Urothelium cell line (cell line): ENCODE measurements at places on chromosomes 11 and 22.

DNA sequence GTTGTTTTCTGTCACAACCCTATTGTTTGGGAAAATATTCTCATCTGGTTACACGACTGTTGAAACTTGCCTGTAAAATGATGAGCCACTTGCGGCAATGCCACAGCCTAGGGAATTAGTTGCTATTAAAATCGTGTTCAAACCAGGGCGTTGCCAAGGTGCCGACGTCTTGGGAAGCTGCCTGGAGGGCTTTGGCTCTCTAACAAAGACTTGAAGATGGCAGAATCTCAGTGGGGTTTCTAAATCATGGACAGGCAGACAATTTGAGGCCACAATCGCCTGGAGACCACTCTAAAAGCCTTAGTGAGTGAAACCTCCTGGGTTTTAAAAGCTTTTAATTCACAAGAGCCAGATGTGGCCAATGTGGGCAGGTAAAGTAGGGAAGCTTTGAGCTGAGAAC lies 117.2 kb upstream of the BMAL1 start:
- DNase-seq: no peak

DNA sequence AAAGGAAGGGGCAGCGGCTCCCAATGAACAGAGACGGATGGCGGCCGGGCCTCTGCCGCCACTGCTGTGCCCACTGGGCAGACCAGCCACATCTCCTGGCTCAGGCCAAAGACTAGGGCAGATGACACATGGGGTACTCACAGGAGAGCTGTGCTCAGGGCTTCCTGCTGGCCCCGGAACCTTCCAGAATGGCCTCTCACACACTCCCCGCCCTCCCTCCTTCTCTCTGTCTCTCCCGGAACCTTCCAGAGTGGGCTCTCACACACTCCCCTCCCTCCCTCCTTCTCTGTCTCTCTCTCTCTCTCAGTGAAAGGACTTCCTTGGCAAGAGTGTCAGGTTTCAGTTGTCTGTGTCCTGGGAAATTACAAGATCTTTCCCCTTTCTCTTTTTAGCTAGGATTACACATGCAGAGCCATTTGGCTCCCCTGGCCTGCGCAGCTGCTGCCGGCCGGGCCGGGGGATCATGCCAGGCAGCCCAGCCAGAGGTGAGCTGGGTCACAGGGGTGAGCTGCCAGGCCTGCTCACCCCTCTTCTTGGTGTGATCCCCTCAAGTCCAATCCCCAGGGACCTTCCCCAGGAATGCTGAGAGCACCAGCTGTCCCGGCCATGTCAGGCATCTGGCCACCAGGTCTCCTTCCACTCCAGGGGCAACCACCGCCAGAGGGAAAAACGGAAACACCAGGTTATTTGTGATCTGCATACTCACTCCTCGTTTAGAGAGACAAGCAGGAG lies 45.3 kb upstream of the ADA2 start:
- no peak for DNase-seq

DNA sequence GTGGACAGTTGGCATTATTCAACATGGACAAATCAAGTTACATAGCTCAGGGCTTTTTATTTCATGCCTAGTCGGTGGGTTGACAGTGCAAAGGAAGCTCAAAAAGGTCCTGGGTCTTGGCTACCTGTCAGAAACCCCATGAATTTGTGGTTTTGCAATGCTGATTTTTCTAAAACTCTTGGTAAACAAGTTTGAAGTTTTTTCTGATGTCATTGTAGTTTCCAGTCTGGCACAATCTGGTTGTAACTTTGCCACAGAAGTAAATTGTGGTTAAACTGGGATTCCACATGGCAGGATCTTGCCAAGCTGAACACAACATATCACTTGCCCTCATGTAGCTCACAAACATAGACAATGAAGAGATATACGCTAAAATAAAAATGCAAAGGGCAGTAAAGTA lies 100.8 kb downstream of the EHF start:
- DNase-seq: no peak

DNA sequence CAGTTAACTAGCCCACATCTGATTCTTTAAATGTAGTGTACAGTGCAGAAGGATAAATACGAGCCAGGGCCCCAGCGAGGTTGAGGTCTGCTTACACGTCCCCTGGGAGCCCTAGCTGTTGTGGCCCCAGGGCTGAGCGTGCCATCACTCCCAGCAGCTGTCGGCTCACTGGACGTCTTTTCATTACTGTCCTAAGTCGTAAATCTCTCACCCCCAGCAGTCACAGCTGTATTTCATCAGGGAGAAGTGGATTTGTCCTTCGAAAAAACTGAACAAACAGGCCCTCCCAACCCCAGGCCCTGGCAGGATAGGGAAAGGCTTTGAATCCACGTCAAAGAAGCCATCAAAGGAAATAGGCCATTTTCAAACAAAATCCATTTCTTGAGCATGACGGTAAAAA lies 110.4 kb upstream of the CSNK2A3 start:
- no peak for DNase-seq

DNA sequence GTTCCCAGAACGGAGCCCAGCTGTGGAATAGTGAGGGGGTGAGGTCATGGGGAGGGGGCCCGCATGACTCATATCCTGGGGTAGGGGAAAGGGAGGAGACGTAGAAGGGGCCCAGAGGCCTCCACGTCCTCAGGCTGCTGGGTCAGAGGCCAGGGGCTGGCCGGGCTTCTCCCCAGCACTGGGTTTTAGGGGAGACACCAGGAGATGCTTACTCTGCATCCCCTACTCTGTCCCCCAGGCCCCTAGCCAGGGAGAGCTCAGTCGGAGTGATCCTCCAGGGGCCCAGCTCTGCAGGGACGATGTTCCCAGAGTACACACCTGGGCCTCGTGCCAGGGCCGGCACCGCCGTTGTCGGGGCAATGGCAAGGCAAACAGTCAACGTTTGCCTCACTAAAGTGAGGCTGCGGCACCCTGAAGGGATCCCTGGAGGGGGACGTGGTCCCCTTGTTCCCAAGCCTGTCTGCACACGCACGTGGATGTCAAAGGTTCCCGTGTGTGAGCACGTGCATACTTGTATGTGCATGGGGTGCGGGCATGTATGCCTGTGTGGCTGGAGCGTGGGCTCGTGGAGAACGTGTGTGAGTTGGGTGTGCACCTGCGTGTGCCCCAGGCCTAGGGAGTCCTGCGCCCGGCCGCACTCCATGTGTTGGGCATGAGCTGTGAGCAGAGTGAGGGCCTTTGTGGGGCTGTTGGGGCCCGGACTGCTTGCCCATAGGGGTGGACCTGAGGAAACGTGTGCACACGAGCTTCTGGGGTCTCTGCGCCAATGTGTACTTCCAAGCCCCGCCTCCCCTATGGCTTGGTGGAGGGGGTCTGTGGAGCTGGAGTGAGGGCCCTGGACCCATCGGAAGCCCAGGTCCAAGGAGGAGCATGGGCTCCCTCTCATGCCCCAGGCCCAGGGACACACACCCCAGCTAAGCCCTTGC lies 14.2 kb downstream of the PRR33 start:
- peak; percentile 54 for DNase-seq

- DNase-seq: no peak
Measured at GRCh38 chr11:133992121-133992520, 35.4 kb upstream of the IGSF9B start.

GRCh38 chr11:109864834-109865547 lies 228.2 kb upstream of the ZC3H12C start:
- DNase-seq: no peak

DNA sequence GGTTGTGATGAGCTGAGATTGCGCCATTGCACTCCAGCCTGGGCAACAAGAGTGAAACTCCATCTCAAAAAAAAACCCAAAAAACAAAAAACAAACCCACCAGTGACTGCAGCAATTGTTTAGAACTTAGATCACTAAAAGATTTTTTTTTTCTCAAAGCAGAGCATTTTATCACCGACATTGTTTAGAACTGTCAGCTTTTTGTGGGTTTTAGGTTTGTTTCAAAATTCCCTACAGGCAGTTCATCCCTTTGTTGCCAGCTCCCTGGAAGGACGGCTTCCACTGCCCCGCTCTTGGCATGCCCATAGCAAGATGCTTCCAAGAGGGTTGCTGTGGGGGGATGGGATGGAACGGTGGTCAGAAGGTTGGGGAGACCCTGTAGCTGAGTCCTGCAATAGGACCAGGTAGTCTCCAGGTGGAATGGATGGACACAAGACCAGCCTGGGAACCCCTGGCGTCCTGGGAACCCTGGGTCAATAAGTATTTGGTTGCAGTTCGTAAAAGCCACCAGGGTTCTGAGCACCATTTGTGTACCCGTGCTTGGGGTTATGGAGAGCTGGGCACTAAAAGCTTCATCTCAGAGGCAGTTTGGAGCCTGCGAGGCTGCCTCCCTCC lies 46.7 kb downstream of the TSPAN18 start:
- DNase-seq: no peak

GRCh38 chr11:62554387-62555167 lies 8.0 kb upstream of the AHNAK start:
- no peak for DNase-seq
